ENCODE measurements at places on chromosomes 7 and 10.

- no peak for DNase-seq
Measured at GRCh38 chr10:49733866-49734265, 28.3 kb downstream of the OGDHL start.

DNA sequence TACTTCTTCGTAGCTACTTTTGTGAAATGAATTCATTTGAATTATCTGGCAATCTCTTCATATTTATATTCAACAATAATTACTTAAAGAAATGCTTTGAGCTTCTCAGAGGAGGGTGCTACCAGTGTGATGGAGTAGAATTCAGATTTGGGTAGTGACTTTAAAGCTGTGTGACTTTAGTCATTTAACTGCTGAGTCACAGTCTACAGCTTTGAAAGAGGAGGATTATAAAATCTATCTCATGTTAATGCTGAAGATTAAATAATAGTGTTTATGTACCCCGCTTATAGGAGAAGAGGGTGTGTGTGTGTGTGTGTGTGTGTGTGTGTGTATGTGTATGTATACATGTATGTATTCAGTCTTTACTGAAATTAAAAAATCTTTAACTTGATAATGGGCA is 68.2 kb downstream of the CFTR start:
- no peak for DNase-seq

DNA sequence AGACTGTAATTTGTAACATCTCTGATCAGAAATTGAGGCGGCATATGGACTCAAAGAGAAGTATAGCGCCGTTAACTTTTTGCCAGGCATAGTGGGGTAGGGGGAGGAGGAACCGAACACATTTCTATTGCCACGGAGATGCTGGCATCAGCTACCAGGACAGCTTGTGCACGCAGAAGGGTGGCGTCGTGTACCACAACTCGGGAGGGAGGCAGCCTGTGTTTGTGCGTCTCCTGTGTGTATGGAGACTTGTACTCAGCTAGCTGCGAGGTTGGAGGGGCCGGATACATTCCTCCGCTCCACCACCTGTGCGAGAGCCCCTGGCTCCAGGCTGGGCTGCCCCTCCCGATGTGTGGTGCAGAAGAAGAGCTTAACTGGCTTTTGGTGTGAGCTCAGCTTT is 634.8 kb downstream of the TYW1 start:
- no peak for DNase-seq

DNA sequence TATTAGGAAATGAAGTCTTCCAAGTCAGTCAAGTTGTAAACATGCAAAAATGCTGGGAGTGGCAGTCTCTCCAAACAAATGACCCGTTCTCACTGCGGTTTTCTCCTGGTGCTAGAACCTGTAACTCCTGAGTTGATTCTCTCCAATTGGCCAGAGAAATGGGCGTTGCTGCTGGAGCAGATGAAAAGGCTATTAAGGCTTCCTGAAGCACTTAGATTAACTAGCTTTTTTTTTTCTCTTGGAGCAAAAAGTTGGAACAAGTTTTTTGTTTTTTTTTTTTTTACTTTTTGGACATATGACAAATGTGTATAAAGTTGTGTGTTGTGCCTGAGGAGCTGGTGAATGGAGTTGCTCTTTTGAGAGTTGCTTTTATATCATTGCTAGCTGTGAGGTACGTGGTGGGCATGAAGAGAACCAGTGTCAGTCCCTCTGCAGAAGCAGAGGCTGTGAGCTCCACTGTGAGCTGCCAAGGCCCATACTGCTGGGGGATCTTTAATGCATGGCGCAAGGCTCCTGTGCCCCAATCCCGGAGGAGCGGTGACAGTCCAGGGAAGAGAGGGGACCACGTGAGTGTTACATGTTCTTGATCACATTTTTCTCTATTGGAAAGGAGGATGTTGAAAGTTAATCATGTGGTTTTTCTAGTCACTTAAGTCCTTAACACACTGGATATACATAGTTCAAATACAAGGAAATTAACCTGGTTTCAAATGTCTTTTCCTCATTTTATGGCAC is 393.6 kb upstream of the GALNT17 start:
- DNase-seq, result no peak

GRCh38 chr7:156460858-156461627 is 179.5 kb upstream of the RNF32 start:
- no peak for DNase-seq

DNA sequence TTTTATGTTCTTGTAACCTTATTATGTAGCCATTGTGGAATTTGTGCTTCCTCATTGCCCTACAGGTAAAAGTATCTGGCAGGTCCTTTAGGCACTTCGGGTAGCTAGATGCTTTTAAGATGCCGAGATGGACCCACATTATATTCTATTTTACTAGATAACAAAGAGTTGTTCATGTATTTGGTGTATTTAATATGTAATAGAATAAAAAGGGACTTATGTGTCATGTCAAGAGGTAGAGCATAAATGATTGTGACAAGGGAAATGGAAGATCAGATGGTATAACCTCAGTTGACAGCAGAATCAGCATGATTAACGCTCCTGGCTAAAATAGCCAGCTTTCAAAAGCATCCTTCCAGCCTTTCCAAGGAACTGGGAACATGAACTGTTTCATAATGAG is 50.6 kb downstream of the NPY start:
- DNase-seq, result no peak

GRCh38 chr10:44009891-44010632 is 361.4 kb upstream of the ZNF32 start:
- DNase-seq, result no peak

GRCh38 chr10:43644252-43644651 is 4.4 kb downstream of the ZNF32 start:
- DNase-seq, result no peak

DNA sequence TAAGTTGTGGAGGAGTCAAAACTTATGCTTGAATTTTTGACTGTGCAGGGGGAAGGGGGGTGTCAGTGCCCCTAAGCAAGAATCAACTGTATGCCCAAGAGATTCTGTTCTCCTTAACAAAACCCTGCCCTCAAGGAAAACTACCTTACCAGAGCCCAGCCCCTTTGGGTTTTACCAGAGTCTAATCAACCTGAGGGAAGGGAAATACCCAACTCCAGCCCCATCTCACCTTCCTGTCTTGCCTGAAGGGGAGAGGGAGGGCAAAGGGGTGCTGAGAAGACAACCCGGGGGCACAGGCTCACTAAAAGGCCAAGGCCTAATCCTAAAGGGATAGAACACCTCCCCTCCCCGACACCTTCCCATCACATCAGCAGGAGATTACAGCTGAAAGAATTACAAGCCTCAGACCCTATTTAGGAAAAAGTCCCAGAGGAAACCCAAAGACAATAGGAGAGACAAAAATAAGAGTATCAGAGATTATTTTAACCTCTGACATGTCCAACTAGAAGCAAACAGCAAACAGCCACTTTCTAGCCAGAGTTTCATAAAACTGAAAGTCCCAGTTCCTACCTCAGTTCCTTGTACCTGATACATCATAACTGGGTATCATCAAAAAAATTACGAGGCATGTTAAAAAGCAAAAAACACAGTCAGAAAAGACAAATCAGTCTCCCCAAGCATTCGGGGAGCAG is 26.8 kb upstream of the C7orf33 start:
- no peak for DNase-seq

GRCh38 chr10:70561558-70561957 is 41.0 kb downstream of the PRF1 start:
- DNase-seq, result no peak

- DNase-seq, result no peak
Measured at GRCh38 chr10:79292891-79293746, 54.1 kb upstream of the PPIF start.

- DNase-seq, result no peak
Measured at GRCh38 chr10:80596391-80597257, 58.9 kb downstream of the SH2D4B start.

DNA sequence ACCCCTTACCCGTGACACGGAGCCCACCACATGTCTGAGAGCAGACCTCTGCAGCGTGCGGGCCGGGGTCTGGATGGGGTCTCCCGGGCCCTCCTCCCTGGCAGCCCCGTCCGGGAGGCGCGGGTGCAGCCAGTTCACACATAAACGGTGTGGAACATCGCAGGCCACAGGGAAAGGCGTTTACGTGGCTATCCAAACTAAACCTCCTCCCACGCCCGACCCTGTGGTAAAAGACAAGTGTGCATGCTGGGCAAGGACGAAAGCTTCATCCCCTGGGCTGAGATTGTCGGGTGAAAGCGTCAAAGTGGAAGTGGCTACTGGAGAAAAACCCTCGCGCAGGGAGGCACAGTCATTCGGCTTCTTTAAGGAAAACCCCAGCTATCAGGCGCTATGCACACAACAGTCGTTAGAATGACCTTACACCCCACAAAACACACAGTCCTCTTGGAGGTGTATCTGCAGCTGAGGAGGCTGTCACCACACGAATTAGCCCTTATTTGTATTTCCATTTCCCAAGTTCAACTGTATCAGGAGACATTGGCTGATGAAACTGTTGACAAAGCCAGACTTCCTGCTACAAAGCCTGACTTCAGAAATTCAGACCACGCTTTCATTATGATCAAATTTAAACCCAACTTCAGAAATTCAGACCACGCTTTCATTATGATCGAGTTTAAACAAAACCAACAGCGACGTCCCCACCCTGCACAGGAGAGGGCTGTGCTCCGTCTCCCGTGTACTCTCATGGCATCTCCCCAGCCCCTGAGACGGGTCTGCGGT is 15.3 kb downstream of the GPER1 start:
- no peak for DNase-seq

Data from progenitor cell of endocrine pancreas (in vitro differentiated cells).